DND-41 (cell line): ENCODE measurements at places on chromosomes 3 and 15.
A peak's percentile ranks its signal among the peaks of the same experiment; 100 is the strongest.

GRCh38 chr15:99592145-99592791 lies 26.5 kb downstream of the MEF2A start:
- no peak for DNase-seq

GRCh38 chr3:179921500-179921899 lies 115.2 kb downstream of the PEX5L start:
- no peak for DNase-seq

GRCh38 chr3:52805270-52806039 lies 10.9 kb downstream of the ITIH3 start:
- peak; percentile 11 for DNase-seq

DNA sequence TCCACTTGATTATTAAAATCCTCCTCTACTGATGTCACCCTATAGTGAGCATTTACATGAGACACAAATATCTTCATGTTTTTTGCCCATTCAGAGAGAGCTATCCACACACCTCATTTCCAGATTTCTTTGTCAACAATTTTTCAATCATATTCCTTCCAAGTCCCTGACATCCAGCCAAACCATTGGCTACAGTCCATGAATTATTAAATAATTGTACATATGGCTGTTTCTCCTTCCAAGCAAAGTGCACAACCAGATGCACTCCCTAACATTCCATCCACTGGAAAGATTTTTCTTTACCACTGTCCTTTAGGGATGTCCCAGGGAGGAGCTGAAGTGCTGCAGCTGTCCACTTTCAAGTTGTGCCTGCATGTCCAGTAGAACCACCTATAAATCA lies 328.0 kb upstream of the MDFIC2 start:
- no peak for DNase-seq

DNA sequence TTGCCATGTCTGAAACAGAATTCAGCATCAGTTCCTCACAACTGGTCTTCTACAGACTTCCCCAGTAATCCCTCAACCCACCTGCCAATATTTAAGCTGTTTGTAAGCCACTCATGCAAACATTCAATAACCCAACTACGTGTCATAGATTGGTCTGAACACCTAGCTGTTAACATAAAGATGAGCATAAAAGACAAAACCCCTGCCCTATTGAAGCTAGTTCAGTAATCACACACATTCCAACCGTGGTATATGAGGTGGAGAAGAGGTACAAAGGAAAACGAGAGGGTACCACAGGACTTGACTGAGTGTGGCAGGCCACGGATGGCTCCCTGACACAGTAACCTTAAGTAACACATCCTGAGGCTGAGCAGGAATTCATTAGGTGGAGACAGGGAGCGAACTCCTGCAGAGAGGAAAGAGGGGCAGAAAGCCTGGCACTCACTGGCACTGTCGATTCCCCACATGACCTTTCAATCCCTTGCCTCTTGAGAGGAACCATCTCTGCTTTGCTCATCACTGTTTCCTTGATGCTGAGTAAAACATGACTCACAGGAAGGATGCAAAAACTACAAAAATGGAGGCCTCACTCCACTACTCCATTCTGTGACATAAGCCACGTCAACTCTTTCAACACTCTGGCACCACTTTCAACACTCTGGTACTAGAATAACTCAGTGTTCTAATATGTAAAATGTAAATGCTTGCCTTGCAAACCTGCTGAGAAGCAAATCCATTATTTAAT lies 31.3 kb downstream of the RPN1 start:
- DNase-seq, result no peak

DNA sequence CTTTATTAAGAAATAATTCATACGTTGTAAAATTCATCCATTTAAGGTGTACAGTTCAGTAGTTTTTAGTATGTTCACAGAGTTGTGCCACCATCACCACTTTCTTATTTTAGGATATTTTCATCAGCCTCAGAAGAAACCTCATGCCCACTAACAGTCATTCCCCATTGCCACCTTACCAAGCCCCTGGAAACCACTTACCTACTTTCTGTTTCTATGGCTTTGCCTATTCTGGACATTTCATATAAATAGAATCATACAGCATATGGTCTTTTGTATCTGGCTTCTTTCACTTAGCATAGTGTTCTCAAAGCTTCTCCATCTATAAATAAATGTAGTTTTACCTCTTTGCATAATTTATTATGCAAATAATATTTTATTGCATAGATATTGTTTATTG lies 6.6 kb downstream of the FETUB start:
- DNase-seq, result no peak

DNA sequence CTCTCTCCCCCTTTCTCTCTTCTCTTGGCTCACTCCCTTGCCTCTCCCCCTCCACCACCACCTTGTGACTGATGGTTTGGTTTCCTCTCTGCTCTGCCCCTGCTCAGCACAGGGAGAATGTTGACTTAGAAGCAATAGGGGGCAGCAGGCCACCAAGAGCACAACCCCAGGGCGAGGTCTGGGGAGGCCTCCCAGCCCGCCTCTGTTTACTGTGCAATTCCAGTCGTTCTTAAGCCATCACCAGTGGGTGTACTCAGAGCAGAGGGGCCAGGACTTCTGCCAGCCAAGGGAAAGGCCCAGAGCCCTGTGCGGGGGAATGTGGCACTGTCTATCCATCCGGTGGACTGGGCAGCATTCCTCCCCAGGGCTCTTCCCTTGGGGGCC lies 5.7 kb upstream of the APEH start:
- no peak for DNase-seq

DNA sequence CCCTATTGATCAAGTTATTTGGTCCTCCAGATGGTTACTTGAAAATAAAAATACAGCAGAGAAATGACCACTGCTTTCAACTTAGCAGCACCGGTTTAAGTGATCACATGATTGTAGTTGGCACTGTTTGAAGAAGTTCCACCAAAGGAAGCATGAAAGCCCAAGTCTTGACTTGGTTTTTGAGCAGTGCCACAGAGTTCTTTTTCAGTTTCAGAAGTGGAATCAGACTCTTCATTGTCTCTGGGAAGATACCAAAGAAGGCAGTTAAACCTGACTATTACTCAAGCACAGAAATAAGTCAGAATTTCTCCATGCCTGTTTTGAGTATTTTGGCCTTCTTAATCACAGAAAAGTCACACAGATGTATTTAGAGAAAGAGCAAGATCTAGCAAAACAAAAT lies 66.7 kb downstream of the BBX start:
- no peak for DNase-seq

DNA sequence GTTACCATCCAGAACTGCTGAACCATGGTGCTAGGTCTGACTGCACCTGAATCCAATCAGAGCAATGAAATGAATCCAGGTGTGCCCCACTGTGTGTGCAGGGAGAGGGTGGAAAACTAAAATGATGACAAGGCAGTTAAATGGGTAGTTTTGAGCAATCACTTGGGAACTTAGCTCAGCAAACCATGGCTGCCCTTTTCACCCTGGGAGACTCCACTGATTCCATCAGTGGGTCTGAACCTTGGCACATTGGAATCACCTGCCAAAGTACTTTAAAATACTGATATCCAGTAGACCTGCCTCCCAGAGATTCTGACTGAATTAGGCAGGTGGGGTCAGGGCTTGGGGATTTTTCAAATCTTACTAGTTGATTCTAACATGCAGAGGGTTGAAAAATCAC lies 59.8 kb upstream of the USP3 start:
- DNase-seq, result no peak

GRCh38 chr3:127089486-127090145 lies 103.3 kb upstream of the PRR23E start:
- no peak for DNase-seq

- no peak for DNase-seq
Measured at GRCh38 chr3:26369133-26369532, 253.4 kb upstream of the LRRC3B start.

DNA sequence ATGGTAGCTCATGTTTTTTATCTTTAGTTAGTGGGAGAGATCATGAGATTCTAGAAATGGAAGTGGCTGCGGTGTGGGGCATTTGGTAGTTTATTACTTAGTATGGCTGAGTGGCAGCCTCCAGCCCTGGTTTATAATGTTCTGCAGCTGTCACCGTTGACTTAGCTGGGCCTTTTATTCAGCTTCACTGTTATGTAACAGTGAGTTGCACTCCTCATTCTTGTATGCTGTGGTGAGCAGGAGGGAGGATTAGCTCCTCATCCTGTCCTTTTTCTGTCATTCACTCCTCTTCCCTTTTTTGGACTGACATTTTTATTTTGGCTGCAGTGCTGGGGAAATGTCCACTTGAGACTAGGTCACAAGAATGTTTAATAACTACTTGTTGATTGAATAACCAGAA lies 29.5 kb downstream of the RAD54L2 start:
- DNase-seq, result no peak

DNA sequence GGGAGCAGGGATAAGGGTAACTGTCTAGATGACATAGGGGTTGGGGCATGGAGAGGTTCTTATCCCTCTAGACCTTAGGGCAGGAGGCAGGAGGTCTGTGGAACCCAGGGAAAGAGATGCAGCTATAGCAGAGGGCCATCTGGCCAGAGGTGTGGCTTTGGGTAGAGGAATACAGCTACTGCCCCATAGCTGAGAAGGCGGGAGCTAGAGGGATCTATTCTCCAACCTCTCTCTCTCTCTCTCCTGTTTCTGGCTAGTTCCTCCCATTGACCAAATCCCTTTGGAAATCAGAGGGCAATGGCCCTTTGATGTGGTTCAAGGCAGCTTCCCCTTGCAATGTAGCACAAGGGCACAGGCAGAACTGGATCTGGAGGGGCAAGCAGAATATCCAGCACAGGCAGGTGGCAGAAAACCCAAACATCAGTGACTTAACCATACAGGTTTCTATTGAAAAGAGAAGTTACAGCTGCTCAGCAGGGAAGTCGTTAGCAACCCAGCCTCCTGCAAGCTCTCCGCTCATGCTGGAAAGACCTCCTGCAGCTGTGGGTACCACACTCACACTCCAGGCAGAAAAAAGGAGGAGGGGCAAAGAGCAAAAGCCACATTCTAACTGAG lies 22.3 kb upstream of the LMOD3 start:
- DNase-seq, result peak; percentile 52

DNA sequence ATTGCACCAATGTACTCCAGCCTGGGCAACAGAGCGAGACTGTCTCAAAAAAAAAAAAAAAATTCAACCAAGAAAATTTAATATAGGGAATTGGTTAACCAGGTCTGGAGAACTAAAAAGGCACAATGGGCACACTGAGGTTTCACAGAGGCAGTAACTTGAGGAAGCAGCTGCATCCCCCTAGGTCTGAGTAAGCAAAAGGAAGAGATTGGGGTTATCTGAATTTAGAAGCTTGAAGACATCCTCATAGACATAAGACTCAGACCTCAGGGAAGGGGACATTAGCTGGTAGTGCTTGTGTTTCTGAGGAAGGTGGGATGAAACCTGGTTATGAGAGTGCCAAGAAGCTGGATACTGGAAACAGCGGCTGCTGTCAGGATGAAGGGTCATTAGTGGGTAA lies 50.1 kb upstream of the LEKR1 start:
- DNase-seq, result no peak

GRCh38 chr3:109089265-109089664 lies 28.7 kb downstream of the MORC1 start:
- DNase-seq, result no peak

- no peak for DNase-seq
Measured at GRCh38 chr3:84236261-84236660, 722.5 kb upstream of the CADM2 start.

GRCh38 chr15:62935300-62936081 lies 107.1 kb upstream of the TPM1 start:
- no peak for DNase-seq

GRCh38 chr3:171782617-171783016 lies 27.7 kb downstream of the PLD1 start:
- no peak for DNase-seq

GRCh38 chr3:166783206-166783605 lies 596.9 kb downstream of the ZBBX start:
- no peak for DNase-seq

GRCh38 chr3:38003371-38003816 lies 12.8 kb downstream of the VILL start:
- DNase-seq, result peak; percentile 63

DNA sequence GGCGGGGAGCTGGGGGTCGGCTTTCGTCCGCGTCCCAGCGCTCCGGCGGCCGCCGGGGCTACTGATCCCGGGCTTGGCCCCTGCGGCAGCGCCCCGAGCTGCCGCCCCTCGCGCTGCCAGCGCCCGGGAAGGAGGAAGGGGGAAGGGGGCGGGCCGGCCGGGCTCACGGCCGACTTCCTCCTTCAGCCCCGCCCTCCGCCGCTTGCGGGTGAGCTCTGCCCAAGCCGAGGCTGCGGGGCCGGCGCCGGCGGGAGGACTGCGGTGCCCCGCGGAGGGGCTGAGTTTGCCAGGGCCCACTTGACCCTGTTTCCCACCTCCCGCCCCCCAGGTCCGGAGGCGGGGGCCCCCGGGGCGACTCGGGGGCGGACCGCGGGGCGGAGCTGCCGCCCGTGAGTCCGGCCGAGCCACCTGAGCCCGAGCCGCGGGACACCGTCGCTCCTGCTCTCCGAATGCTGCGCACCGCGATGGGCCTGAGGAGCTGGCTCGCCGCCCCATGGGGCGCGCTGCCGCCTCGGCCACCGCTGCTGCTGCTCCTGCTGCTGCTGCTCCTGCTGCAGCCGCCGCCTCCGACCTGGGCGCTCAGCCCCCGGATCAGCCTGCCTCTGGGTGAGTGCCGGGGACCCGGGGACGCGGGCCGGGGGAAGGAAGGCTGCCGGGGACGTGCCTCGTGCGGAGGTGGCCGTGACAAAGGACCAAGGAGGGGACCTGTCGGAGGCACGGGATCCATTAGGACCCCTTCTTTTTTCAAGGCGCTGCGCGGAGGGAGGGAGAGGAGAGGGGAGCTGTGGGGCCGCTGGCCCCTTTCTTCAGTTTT lies at the start of gene SEMA4B:
TSS of gene SEMA4B (plus strand) at position 201 of the 814 bp plus-strand sequence. CDS start at position 450, 249 bp downstream.
- DNase-seq, result peak; percentile 76

- DNase-seq, result no peak
Measured at GRCh38 chr15:70531576-70531975, 231.8 kb downstream of the UACA start.

DNA sequence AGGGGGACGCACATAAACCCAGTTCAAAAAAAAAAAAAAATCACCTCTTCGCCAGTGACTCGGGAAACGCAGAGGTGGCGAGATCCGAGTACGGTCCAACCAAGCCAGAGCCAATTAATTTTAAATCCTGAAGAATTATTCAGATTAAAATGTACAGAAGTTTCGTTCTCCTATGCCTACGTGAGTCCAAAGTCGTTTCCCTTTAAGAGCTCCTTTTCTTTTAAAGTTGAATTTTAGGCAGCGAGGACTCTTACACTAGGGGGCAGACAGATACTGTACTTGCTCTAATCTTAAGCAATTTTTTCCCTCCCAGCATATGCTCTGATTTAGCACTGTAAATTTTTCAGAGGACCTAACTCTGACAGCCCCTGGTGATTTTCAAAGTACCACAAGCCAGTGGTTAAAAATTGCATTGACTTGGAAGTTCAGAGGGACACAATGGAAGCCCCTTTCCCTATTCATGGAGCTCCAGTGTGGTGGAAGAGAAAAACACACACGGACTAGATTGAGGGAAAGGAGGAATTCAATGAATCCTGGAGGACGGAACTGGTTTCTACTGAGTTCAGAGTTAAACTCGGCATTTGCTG lies 3.3 kb upstream of the NR2F2 start:
- no peak for DNase-seq

GRCh38 chr3:67034371-67034770 lies 36.3 kb downstream of the KBTBD8 start:
- no peak for DNase-seq

GRCh38 chr15:82900511-82901060 lies 51.9 kb downstream of the HOMER2 start:
- no peak for DNase-seq

GRCh38 chr3:18609187-18609586 lies 184.0 kb upstream of the SATB1 start:
- DNase-seq, result no peak

GRCh38 chr3:133162670-133163305 lies 124.6 kb downstream of the TMEM108 start:
- no peak for DNase-seq
